Posterior vena cava (tissue), 2 donors: ENCODE measurements at places on chromosomes 16 and 17. TPM values are rescaled to one million over a fixed set of nuclear protein-coding genes. Genes with fewer than 3 reads are reported as not detected.

DNA sequence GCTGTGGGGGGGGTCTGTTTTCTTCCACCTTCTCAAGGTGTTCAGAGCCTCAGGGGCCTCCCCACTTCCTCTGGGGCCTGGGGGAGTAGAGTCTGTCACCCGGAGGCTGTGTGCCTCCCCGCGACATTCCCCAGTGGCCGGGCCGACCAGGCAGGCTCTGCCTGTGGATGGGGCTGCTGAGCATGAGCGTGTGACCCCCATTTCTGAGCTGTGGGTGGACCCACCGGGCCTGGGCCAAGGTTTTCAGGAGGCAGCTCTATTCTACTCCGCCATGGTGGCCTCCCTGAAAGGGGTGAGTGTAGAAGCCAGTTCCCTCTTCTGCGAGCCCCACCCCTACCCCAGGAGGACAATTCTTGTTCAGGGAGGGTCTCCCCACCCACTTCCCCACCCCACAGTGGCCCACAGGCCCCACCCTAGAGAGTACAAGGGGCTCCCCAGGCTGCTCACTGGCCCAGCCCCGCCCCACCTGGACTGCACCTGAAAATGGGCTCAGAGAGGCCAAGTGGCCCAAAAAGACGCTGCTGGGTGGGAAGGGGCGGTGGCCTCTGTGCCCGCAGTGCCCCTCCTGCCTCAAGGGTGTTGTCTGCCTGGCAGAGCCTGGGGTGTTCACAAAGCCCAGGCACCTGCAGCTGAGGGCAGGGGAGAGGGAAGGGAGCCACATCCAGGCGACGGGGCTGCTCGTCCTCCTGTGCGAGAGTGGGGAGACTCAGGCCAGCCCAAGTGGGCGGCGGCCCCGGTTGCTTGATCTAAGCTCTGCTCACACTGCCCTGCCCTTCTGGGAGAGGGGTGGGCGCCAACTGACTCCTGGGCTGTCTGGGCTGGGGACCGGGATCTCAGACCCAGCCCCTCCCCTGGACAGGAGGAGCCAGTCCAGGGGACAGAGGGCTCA, 1.3 kb downstream of the MSLN start:
- no peak for DNase-seq

DNA sequence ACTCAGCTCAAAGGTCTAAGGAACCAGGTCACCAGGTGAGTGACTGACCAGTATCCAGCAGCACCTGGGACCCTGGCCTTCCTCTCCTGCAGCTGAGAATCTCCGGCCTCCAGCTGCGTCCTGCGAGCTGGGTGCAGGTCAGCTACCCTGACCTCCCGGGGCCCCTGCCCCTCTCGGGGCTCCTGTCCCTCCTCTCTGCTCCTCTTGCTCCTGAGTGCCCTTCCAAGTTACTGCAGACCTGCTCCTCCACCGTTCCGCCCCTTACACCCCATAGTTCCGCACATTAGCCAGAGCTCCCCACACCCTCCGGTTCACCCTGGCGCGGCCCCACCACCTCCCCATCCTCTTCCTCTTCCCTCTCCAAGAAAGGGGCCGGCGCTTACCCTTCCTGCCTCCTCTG, 10.6 kb downstream of the FOXJ1 start:
- DNase-seq: no peak

DNA sequence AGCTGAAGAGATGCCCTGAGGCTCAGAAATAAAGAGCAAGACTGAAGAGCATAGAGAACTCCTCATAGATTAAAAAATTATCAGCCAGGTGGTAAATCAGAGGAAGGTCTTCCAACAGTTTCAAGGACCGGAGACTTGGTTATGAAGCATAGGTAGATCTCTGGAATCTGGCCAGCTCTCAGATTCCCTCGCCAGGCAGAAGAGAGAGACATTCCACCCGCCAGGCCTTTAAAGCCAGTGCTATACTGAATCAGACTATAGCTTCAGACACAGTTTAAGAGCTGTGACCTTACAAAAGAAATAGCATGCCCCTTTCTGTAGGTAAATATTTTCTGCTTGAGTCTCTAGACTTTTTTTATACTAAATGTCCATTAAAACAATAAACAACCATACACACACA, 70.3 kb downstream of the NFATC3 start:
- DNase-seq: no peak

GRCh38 chr17:22511431-22511830, 819.1 kb downstream of the KCNJ18 start:
- DNase-seq: no peak

DNA sequence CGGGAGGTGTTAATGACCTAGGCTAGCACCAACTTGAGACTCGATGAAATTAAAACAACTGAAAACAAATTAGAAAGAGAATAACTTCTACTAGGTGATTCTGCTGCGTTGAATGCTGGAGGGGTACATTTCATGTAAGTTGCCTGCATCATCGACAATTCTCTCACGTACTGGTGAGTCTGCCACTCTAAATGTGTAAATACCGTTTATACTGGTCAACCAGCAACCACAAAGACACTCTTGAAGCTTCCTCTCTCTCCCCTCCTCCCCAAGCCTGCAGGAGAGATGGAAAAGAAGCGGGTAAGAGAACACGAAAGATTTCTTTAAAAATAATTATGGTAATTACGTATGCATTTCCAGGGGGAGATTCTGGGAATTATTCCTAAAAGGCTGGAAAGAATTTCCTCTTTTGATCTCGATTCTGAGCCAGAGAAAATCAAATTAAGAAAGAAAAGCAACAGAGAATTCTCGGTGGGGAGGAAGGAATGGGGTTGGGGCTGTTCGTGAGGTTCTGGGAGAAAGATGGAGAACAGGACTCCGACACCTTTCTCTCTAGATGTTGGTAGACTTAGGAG, 68.6 kb upstream of the MRTFB start:
- no peak for DNase-seq

- no peak for DNase-seq
Observed at GRCh38 chr16:14418795-14419225, 211.2 kb downstream of the PARN start.

DNA sequence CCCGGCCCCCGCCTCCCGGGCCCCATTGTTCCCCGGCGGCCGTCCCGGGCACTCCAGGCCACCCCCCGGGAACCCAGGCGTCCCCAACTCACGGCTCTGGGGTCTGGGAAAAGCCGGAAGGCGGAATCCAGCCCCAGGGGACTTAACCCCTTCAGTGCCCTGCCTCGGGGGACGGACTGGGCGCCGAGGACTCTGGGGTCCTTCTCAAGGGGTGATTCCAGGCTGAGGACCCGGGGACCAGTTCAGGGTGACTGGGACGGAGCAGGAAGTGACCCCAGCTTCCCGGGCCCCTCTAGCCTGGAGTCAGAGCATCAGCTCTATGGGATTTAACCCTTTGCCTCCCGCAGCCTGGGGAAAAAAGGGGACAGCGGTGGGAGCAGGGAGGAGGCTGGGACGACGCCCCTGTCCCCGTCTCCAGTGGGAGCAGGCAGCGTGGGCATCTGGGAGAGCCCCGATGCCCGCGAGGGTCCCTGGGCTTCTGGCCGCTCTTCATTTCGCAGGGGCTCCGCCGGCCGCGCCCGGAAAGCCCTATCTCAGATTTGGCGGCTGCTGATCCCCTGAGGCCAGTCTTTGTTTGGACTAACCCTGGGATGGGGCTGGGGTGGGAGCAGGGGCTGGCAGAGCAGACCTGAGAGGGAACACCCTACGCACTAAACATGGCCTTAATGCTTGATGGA, at the start of gene ZNF629:
Gene ZNF629, minus strand, starts transcription at position 270 of the 677 bp plus-strand sequence. CDS start 2,723 bp downstream, outside the sequence.
- DNase-seq: peak; percentile 89

GRCh38 chr17:2034157-2034556, 4.2 kb downstream of the DPH1 start:
- no peak for DNase-seq

DNA sequence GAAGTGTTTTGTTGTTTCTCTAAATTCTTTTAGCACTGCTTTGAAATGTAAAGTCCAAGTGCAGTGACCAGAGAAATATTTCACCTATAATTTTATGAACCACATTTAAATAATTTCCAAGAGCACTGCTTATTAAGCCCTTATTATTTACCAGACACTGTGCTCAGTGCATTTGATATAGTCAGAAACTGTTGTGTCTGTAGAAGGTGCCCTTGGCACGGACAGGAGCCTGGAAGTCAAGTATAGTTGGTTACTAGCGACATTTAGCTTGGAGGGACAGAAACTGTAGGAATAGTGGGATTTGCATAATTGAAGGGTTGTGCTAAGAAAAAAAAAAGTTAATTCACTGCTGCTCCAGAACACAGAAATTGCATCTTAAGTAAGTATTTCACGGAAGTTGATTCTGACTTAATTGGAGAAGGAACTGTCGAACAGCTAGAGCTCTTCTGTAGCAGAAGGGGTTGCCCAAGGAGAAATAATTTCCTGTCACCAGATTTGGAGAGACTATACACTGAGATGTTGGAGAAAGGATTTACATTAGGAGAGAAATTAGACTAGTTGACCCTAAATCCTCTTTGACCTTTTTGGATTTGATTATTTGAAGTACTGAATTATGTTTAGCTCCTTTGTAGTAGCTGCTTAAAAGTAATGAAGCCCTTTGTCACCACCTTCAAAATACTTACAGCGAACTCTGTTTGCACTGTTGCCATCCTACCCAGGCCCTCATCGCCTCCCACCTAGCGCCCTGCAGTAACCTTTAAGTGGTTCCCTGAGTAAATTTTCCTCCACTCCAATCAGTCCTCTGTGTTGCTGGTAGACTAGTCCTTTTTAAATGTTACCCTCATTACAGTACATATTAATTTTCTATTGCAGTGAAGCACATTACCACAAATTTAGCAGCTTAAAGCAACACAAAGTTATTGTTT, 25.6 kb downstream of the COX10 start:
- DNase-seq: no peak

- no peak for DNase-seq
Observed at GRCh38 chr17:2954898-2955445, 108.4 kb downstream of the OR1D5 start.

The GPR179 gene
- 0.05 TPM for total RNA-seq

The HBA1 gene
- 878 TPM for total RNA-seq

The OR1F1 gene
- total RNA-seq: not detected

The TMIGD1 gene
- total RNA-seq: not detected

The CCL14 gene
- 22.6 TPM for total RNA-seq

The KCNH4 gene
- 0.33 TPM for total RNA-seq

The CLN3 gene
- 15.7 TPM for total RNA-seq

The CD300E gene
- total RNA-seq: 3.3 TPM
